ENCODE measurements at places on chromosomes 3 and 15.

DNA sequence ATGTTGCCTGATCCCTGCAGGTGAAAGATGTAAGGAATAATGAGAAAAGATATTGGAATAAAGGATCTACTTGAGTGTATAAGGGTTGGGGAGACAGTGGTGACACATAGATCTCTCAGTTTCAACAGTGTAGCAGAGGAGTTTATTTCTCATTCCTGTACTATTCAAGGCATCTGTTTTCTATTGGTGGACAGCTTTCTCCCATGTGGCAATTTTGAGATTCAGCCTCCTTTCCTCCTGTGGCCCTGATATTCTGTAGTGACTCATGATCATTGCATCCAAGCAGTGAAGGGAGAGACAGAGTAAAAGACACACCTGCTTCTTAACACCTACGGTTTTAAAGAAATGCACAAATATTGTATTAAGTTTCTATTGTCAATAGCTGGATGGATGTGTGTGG, 327.6 kb downstream of the GRM7 start:
- no peak for DNase-seq

DNA sequence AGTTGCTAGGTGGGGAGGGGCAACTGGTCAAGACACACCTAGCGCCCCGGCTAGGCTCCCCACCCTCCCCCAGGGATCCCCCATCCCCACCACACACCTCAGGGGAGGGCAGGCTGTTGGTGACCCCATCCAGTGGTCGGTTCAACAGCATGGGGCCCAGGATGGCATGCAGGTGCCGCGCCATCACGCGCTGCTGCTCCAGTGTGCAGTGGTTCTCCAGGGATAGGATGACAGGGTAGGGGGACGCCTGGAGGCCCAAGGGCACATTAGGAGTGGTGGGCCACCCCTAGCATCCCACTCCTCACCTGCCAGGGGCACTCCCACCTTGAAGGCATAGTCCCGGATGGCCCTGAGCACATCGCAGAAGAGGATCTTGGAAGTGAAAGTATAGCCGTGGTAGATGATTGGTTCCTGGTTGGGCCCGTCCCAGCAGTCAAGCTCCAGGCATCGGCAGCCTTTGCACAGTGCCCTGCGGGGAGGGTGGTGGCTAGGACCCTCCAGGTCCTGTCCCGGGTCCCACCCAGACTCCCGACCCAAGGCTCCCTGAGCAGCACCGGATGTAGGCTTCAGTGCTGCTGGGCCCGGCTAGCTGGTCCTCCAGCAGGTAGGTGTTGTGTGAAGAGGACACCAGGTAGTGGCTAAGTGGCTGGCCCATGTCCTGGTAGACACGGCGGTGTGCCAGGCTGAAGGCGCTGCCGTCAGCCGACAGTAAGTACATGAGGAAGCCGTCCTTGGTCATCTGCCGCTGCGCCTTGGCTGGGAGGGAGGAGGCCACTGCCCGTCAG, 19.4 kb downstream of the VILL start:
- DNase-seq = no peak

DNA sequence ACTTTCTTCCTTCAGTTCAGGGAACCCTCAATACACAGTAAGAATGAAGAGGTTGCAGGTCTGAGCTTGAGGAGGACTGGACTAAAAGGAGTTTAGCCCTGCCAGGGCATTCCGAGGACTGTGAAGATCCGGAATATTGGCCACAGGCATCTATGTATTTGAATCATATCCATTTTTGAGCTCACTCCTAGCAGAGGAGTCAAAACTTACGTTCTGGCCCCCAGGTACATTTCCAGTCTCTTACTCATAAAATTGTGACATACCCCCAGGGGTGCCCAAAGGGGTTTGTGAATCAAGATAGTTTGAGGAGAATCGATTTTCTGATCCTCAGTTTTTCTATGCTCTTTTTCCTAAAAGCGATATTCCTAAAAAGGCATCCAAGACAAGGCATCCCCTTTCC, 27.6 kb upstream of the SRP14 start:
- peak; percentile 18 for DNase-seq

DNA sequence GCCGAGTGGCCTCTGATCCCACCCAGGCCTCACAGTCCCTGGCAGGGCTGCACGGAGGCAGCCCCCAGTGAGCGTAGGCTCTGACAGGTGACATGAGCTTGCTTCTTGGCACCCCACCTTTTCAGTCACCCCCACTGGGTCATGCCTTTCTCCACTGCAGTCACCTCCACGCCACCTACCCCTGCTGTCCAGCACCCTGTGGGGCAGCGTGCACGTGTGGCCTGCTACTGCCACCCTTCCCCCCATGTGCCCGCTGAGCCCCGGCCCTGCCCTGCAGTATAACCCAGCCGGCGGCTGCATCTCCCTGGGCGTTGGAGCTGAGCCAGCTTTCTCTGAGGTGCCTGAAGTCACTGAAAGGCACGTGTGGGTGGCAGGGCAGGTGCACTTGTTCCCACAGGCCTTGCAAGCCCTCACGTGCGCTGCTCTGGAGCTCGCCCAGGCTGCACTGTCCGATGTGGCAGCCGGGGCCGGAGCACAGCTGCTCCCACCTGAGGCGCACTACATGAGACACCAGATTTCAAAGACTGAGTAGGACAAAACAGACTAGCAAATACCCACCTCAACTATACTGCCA, 65.6 kb downstream of the NIPA2 start:
- DNase-seq = no peak

DNA sequence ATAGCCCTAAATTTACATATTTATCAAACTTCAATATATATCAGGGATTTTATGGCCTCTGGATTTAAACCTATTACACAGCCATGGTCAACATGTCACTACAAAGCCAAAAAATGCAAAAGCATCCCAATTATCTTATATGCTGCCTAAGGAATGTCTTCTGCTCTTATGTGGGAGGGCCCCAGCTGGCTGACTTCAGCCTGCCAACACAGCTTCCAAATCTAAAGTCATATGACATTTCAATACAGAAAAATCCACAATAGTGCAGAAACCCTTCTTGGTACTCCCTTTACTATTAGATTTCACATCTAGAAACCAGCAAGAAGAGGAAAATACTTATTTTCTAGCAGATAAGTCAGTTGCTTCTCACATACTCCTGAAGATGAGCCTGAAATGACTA, 6.4 kb downstream of the PFN2 start:
- DNase-seq = peak; percentile 68

DNA sequence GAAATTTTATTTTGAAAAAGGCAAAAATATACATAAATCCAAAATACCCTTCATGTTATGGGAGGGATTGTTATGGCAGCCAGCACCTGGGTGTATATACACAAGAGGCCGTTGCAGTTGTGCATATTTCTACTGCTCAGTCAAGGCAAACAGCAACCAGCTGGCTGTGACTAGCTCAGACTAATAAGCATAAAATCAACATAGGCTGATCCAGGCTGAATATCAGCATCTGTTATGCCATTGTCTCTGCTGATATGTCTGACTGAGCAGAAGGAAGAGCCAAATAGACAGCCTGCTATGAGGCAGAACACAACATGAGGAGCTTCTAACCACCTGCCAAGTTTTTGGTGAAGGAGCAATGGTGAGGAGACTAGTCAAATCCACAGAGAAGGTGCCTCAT, 457.5 kb upstream of the ALCAM start:
- peak; percentile 65 for DNase-seq

GRCh38 chr15:88992912-88993376, 79.8 kb upstream of the MFGE8 start:
- DNase-seq = no peak
